ENCODE measurements at places on chromosomes 3 and 15.

GRCh38 chr3:68787106-68787626 is 145.2 kb downstream of the TAFA4 start:
- no peak for DNase-seq

DNA sequence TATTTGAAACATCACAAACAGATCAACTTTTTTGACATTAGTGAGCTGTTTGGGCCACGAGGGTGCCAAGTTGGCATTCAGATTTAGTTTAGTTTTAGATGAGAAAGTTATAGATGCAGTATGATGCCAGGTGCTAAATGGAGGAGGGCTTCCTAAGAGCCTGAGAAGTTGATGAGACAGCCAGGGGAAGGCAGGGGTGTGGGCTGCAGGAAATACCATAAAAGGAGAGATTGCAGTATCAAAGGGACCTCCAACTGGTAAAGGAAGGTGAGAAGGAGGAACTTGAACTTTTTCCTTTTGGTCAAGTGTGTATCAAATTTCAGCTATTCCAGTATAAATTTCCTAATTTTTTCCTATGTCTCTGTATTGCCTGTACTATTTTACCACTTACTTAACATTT is 2.0 kb upstream of the TNIK start:
- DNase-seq: no peak

- DNase-seq: no peak
Measured at GRCh38 chr15:26736502-26737248, 36.2 kb downstream of the GABRB3 start.

- DNase-seq: no peak
Measured at GRCh38 chr15:23069496-23070166, 30.3 kb upstream of the TUBGCP5 start.

DNA sequence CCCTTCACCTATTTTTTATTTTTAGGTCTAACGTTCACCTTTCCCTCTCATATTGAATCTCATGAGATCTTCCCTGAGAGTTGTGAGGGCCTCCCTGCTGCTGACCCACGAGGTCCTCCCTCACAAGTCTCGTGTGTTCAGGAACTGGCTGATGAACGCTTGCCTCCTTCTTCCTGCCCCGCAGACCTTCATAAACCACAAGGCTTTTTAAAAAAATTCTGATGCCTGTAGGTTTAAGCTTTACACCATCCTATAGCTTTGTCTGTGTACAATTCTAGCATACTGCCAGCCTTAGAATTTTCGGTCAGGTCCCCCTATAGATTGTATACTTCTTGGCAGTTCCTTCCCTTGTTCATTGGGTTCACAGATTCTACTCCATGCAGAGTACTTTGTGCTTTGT is 50.5 kb downstream of the CHST2 start:
- DNase-seq: no peak

GRCh38 chr3:18426597-18427193 is 1.6 kb upstream of the SATB1 start:
- DNase-seq: no peak

GRCh38 chr15:70873232-70874054 is 18.8 kb downstream of the THAP10 start:
- no peak for DNase-seq

GRCh38 chr3:10389995-10390394 is 69.1 kb upstream of the SEC13 start:
- no peak for DNase-seq

GRCh38 chr3:39977058-39977794 is 167.8 kb downstream of the MYRIP start:
- no peak for DNase-seq

DNA sequence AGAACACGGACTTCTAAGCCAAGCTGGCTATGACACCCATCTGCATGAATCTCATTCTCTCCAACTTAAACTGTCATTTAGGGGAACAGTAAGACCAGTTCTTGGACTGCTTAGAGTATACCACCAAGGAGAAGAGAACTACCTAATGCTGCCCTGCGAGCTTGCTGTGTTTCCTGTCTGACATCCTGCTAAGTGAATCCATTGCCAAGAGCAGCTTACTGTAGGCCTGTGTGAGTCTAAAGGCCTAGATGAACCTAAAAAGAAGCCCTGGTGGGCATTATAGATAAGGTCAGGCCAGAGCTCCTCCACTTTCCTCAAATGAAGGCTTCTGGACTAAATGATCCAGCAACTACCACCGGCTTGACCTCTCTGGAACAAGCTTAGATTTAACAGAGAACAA is 15.0 kb downstream of the LZTFL1 start:
- no peak for DNase-seq

DNA sequence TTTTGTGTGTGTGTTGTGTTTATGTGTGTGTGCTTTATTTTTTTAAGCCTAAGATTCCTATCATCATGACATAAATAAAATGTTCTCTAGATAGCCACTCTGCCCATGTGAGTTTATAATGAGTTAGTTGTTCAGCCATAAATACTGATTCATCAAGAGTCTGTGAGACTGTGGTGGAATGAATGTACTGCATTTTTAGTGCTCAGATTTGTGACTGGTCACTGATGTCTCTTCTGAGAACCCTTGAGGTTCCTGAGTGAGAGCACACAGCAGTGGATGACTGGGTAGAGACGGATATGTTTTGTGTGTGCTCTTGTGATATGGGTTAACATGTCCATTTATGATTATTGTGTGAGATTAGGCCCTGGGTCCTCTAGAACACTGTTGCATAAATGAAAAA is 51.2 kb downstream of the SETD5 start:
- DNase-seq: no peak

GRCh38 chr3:24254649-24255048 is 240.0 kb downstream of the THRB start:
- no peak for DNase-seq

GRCh38 chr3:100662113-100662823 is 47.0 kb upstream of the TFG start:
- no peak for DNase-seq

GRCh38 chr3:29274667-29275066 is 6.2 kb upstream of the RBMS3 start:
- no peak for DNase-seq

GRCh38 chr15:33888176-33888575 is 80.1 kb upstream of the CHRM5 start:
- no peak for DNase-seq

- no peak for DNase-seq
Measured at GRCh38 chr3:157418104-157418503, 18.5 kb upstream of the PTX3 start.

DNA sequence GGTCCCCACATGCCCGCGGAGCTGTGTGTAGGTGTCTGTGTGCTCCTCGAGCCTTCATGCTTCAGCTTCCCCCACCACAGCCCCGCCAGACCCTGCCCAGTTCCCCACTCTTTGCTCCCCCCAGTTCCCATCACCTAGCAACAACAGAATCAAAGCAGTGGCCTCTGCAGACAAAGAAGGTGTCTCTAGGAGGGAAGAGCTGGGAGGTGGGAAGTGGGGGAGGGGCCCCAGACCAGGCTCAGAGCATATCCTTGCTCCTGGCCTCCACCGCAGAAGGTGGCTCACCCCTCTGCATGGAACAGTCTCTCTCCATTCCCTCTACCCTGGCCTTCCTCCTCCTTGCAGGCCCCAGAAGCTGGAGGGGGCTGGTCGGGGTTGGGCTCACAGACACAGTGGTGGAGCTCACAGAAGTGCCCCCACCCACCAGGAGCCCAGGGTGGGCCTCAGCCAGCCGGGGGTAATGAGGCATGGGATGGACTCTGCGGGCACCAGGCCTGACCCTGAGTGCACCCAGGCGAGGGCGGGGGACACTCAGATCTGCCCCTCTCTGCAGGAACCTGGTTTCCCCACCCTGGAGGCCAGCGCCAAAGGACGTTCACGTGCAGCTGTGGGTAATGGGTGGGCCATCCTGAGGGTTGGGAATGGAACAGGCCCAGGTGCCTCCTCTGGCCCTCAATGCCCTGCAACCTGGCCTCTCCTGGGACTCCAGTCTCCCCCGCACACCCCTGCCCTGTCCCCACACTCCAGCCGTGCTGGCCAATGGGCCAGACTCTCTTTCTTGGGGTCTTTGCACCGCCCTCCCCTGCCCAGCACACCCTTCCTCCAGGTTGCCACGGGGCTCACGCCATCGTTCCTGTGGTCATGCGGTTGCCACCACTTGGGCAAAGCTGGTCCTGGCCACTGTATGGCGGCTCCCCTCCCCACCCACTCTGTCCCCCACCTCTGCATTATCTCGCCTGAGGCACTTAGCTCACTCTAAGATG is 53.4 kb downstream of the TPRA1 start:
- DNase-seq: no peak

GRCh38 chr15:73284090-73284716 is 84.6 kb downstream of the HCN4 start:
- DNase-seq: no peak

GRCh38 chr3:39180183-39180545 is 12.2 kb downstream of the XIRP1 start:
- DNase-seq: no peak

DNA sequence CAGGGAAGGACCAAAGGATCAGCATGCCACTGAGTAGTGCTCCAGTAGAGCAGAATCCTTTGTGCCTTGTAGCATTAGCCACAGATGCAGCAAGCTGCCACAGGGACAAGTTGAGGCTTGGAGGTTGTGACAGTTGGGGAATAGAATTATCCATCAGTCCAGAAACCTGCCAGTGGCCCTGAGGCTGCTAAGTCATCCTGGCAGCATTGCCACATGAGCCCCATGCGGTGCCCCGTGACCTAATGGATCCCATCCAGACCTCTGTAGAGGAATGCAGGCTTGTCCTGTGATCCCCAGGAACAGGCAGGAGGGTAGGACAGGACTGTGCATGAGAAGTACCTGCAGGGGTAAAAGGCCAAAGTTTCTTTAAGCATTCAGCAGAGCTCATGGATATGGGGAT is 51.7 kb downstream of the BOC start:
- no peak for DNase-seq

DNA sequence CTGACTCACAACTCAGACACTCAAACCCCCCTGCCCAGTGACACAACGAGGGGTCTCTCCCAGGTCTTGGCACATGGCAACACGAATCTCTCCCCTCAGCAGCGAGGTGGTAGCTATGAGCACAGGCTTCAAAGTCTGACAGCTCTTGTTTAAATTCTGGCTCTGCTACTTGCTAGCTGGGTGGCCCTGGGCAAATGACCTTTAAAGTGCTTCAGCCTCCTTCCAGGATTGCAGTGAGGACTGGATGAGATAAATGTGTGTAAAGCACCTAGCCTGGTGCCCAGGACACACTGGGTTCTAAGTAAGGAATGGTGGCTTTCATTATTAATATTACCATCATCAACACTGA is 23.2 kb upstream of the ANPEP start:
- DNase-seq: no peak

GRCh38 chr15:38145651-38146111 is 107.0 kb upstream of the SPRED1 start:
- no peak for DNase-seq

DNA sequence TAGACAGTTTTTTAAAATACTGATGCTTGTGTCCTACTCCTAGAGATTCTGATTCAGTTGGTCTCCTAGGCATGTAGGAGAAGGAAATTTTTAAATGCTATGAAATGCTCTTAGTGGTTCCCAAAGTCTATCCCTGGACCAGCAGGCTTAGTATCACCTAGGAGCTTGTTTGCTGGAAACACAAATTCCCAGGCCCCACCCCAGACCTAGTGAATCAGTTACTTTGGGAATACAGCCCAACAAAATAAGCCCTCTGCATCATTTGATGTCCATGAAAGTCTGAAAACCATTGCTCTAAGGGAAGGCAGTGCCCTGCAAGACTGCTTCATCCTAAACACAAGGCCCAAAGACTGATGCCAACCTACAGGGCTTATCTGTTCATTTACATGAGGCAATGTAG is 36.3 kb downstream of the CCNL1 start:
- DNase-seq: no peak

- DNase-seq: no peak
Measured at GRCh38 chr15:70451821-70452653, 311.3 kb downstream of the UACA start.

GRCh38 chr15:99090938-99091337 is 13.9 kb upstream of the SYNM start:
- DNase-seq: no peak

DNA sequence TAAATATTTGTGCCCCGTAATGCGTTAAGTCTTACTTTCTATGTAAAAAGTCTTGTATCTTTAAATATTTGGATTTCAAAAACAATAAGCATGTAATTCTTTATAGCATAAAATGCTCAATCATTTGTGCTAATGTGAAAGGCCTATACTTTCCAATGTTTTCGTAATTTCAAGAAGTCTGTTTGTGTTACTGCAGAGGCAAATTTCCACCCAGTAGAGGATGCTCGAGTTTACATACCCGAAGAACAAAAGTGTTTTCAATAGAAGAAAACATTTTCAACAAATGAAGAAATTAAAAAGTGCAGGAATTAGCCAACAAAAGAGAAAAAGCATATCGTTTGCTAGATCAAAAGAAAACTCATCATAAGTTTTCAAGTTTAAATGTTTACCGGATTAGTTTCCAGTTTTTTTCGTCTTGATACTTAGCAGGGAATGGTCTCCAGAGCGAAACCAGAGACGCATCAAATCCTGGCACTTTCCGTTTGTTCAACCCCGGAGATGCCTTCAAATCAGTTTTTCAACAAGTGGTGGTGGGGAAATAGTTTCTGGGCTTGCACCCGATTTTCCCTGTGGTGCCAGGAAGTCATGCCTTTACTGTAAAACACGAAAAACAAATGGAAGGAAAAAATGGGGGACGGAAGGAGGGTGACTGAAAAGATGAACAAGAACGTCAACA is 1.0 kb downstream of the CGGBP1 start:
- DNase-seq: no peak

GRCh38 chr3:18189282-18190050 is 235.7 kb downstream of the SATB1 start:
- no peak for DNase-seq

- DNase-seq: no peak
Measured at GRCh38 chr3:168989396-168989795, 674.1 kb downstream of the MECOM start.

GRCh38 chr3:110562621-110563020 is 509.0 kb upstream of the NECTIN3 start:
- no peak for DNase-seq

- DNase-seq: no peak
Measured at GRCh38 chr3:38588995-38589937, 60.2 kb downstream of the SCN5A start.

DNA sequence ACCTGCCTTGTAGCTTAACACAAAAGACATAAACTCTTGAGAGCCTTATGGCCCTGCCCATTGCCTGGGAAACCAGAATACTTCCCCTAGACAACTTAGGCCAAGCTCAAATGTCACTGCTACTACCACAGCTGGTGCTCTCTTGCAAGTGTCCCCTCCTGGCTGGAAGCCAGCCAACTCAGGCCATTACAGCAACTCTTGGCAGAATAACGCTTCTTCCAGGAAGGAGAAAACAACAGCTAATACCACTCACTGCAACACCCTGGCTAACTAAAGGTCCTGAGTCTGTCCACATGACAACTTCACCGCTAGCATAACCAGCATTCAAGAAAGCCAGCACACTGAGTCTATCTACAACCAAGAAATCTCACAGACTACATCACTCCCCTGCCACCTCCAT is 5.1 kb upstream of the B4GALT4 start:
- no peak for DNase-seq

DNA sequence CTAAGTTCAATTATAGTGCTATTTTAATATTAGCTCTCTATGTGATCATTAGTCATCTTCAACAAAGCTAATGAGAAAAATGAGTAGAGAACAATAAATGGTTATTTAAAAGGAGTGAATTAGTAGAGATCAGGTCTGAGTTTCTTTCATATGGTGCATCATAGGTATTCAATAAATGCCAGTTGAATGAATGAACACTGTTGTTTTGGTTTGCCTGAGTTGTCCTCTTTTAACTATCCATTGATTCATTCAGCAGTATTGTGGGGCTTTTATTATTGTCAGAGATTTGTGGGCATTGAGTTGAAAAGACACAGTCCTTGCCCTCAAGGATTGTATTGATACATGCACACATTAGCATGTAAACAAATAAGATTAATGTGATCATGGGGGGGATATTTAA is 88.2 kb downstream of the AGBL1 start:
- no peak for DNase-seq

Data from activated CD4-positive, CD25-positive, alpha-beta regulatory T cell treated with anti-CD3 and anti-CD28 coated beads, Interleukin-2, amount 50 U/mL, for 16 hours (primary cell).